Heart left ventricle (tissue), 16 donors: ENCODE measurements at places on chromosomes 5 and 9. TPM values are rescaled to one million over a fixed set of nuclear protein-coding genes. Genes with fewer than 3 reads are reported as not detected.

DNA sequence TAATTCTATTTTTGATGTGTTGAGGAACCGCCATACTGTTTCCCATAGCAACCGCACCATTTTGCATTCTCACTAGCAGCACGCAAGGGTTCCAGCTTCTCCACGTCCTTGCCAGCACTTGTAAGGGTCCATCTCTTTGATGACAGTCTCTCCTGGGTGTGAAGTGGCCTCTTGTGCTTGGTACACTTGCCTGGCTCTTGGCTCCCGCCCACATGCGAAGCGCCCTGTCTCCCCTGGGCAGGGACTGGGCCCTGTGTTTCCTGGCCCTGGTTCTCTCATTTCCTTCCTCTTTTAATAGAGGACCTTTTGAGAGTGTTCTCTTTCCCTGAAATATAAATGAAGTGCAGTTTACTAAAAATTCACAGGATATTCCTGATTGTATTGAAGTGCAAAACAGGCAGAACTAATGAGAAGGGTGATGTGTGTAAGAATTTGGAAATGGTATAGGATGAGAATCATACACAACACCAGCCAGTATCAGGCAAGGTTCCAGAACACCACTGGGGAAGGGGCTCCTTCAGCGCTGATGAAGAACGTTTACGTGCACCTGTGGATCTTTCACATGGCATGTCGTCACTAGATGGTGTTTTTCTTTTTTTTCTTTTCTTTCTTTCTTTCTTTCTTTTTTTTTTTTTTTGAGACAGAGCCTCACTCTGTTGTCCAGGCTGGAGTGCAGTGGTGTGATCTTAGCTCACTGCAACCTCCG lies 73.0 kb downstream of the EHMT1 start:
- H3K27me3 ChIP-seq, result no peaks in the 10 kb centered on the region
- H3K27ac ChIP-seq, result no peak overlapping the region
- no peaks in the 10 kb centered on the region for H3K36me3 ChIP-seq
- H3K4me3 ChIP-seq, result no peak overlapping the region
- no peak for DNase-seq
- H3K4me1 ChIP-seq, result no peaks in the 10 kb centered on the region

- no peak overlapping the region for H3K27ac ChIP-seq
- peaks cover 30% of the 10 kb centered on the region for H3K4me1 ChIP-seq
- DNase-seq, result no peak
- no peaks in the 10 kb centered on the region for H3K36me3 ChIP-seq
- H3K4me3 ChIP-seq, result no peak overlapping the region
- no peaks in the 10 kb centered on the region for H3K27me3 ChIP-seq
Measured at GRCh38 chr5:137264573-137264972, 234.6 kb downstream of the SPOCK1 start.

DNA sequence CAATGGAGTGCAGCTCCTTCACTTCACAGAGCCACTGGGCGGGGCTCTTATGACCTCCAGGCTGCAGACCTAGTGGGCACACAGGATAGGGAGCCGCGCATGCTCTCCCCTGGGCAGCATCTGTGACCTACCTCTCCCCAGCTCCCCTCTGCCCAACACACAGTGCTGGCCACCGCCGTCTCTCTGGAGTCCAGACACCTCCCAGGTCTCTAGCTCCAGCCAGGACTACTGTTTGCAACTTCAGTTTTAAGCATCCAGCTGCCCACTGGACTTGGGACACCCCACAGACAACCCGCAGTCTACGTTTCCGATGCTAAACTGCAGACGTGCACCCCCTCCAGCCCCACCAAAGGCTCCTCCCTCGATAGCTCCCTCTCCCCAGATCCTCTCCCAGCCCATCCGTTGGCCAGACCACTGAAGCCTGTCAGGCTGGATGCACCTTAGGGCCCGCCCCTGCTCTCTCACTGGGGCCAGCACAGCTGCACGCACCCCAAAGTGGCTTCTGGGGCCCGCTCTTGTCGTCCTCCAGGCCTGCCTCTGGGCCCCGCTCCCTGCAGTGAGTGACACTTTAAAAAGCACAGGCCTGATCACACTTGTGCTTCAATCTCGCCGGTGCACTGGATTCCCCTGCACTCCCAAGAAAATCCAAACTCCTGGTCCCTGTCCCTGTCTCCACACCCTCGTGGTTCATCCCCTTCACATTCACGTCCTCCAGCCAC lies 11.3 kb downstream of the FLT4 start:
- no peaks in the 10 kb centered on the region for H3K4me1 ChIP-seq
- no peaks in the 10 kb centered on the region for H3K27me3 ChIP-seq
- no peak for DNase-seq
- H3K36me3 ChIP-seq, result no peaks in the 10 kb centered on the region
- no peak overlapping the region for H3K4me3 ChIP-seq

The KIF24 gene
- 0.64 TPM for polyA plus RNA-seq

DNA sequence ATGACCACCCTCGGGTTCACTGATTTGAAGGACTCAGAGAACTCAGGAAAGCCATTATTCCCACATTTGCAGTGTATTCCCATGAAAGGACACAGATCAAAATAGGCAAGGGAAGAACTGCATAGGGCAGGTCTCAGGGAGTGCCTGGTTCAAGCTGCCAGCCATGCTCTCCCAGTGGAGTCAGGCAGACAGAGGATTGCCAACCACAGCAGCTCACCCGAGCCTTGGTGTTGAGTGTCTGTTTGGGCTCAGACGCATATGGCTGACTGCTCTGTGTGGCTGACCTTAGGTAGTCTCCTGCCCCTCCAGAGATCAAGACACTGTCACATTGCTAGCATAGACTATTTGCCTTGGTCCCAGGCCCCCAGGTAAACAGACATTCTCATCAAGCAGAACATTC lies 115.8 kb upstream of the OTULINL start:
- no peaks in the 10 kb centered on the region for H3K27me3 ChIP-seq
- no peak for DNase-seq
- no peak overlapping the region for H3K4me3 ChIP-seq
- no peak overlapping the region for H3K27ac ChIP-seq
- H3K4me1 ChIP-seq, result peaks cover 6% of the 10 kb centered on the region

DNA sequence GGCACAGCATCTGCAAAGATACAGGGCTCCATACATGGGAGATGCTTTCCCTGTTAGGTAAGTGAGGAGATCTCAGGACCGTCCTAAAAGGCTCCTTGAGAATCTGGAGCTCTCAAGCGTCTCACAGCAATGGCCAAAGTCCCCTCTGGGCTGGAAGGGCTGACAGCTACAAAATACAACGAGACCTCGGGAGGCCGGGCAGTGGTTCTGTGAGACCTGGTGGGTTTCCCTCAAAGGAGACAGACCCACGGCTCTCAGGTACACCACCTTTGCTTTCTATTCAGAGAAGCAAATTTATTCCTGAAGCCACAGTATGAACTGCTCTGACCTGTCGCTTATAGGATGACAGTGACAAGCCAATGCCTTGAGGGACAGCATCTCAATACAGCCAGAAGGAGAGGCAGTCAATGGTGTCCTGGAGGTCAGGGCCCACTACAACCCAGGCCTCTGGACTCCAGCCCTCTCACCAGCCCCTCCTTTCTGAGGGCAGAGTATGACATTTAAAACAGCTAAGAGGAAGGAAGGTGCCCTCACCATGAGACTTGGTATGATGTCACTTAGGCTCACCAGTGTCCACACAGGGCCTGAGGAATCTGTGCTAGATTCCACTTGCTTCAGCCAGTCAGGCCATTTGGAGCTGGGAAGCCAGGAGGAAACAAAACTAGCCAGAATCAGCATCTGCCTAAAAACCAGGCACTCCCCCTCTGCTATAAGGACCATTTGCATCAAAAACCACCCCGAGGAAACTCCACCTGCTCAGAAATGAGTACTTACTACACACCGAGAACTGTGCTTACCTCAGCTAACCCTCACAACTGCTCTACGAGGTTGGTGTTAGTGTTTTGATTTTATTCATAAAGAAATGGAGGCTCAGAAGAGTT lies 86.5 kb upstream of the FSTL4 start:
- no peaks in the 10 kb centered on the region for H3K4me1 ChIP-seq
- no peaks in the 10 kb centered on the region for H3K27me3 ChIP-seq
- H3K4me3 ChIP-seq, result no peak overlapping the region
- H3K36me3 ChIP-seq, result no peaks in the 10 kb centered on the region
- no peak for DNase-seq

The HBEGF gene
- 50.7 TPM for polyA plus RNA-seq

- DNase-seq, result no peak
- no peak overlapping the region for H3K4me3 ChIP-seq
- no peaks in the 10 kb centered on the region for H3K36me3 ChIP-seq
- peaks cover 14% of the 10 kb centered on the region for H3K4me1 ChIP-seq
Measured at GRCh38 chr9:128242828-128243214, 33.0 kb downstream of the GOLGA2 start.

GRCh38 chr5:26847041-26847736 lies 191.2 kb downstream of the CDH9 start:
- no peak overlapping the region for H3K4me3 ChIP-seq
- H3K36me3 ChIP-seq, result no peaks in the 10 kb centered on the region
- no peak overlapping the region for H3K27ac ChIP-seq
- H3K27me3 ChIP-seq, result no peaks in the 10 kb centered on the region

DNA sequence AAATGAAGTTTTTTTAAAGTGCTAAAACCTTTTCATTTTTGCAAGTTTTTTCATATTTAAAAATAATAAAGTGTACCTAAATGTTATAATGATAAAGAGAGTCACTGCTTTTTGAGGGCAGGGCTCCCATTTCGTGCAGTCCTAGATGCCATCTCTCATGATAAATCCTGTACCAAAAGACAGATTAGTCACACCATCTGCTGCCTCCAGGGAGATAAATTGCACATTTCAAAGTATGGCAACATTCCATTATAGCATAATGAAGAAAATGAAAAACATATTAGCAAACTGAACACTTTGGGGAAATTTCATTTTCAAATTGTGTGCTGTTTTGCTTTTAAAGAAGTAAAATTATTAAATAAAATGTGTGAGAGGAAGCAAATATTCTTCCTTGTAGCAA lies 257.2 kb downstream of the KIAA0825 start:
- H3K27ac ChIP-seq, result no peak overlapping the region
- H3K36me3 ChIP-seq, result no peaks in the 10 kb centered on the region
- H3K27me3 ChIP-seq, result no peaks in the 10 kb centered on the region
- no peaks in the 10 kb centered on the region for H3K4me1 ChIP-seq
